ENCODE measurements at places on chromosomes 4 and X.

- no peak for DNase-seq
Measured at GRCh38 chr4:100340512-100341485, 150.5 kb upstream of the DDIT4L start.

DNA sequence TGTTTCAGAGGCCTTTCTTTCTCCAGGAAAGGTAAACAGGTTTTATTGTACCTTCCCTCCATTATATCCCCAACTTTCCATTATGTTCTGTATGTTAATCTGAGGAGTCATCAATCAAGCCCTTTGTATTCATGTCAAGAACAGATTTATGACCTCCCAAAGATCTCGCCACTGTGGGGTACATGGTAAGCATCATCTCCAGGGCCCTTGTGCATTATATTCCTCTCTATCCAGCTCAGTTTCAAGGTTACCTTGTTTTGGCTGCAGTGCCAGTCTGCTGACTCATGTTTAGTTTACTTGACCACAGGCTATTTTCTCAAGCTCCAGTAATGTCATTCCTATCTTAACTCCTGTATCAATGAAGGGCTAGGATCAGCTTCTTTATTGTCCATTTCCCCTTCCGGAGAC, 125.1 kb upstream of the FRMPD4 start:
- DNase-seq, result no peak

DNA sequence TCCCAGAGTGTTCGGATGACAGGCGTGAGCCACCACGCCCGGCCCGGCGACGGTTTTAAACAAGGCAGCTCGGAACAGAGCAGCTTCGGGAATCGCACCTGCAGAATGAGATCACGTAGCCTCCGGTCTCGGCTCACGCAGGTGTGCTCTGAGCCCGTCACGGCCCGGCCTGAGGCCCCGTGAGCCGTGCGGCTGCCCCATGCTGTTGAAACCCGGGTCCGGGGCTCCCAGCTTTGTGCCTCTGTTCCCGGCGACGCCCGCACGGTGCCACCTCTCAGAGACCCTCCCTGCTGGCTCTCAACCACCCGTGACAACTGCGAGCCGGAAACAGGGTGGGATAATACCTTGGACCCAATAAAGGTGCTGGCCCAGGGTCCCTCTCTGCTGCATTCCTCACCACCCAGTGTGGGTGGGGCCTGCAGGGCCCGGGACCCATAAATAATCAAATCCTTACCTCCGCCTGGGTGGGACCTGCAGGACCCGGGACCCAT, 13.4 kb upstream of the PLCXD1 start:
- DNase-seq, result no peak

GRCh38 chrX:1455948-1456280, 3.2 kb upstream of the ASMTL start:
- DNase-seq, result no peak

DNA sequence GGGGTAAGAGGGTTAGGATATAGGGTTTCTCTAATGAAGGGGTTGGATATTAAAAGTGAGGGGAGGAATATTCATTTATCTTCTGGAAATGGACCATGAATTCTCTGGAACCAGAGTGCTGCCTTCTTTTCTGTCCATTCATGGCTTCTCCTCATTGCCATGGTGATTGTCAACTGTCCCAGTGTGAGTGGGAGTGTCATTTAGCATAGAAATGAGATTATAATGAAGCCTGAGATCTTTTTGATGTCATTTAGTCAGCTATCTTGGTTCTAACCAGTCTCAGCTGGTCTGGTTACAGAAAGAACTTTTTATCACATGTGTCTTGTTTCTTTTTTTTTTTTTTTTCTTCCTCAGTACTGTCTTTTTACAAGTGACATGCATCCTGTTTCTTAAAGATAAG, 497.3 kb upstream of the PITX2 start:
- no peak for DNase-seq
